ENCODE measurements at places on chromosomes 11 and 22. TPM values are rescaled to one million over a fixed set of nuclear protein-coding genes. Genes with fewer than 3 reads are reported as not detected.

The CLDN5 gene
- total RNA-seq: 0.27 TPM

The KCNC1 gene
- total RNA-seq: not detected

The WNT11 gene
- not detected for total RNA-seq

The OR5D18 gene
- not detected for total RNA-seq

The ARHGEF17 gene
- 30.3 TPM for total RNA-seq

The OR52I2 gene
- not detected for total RNA-seq

DNA sequence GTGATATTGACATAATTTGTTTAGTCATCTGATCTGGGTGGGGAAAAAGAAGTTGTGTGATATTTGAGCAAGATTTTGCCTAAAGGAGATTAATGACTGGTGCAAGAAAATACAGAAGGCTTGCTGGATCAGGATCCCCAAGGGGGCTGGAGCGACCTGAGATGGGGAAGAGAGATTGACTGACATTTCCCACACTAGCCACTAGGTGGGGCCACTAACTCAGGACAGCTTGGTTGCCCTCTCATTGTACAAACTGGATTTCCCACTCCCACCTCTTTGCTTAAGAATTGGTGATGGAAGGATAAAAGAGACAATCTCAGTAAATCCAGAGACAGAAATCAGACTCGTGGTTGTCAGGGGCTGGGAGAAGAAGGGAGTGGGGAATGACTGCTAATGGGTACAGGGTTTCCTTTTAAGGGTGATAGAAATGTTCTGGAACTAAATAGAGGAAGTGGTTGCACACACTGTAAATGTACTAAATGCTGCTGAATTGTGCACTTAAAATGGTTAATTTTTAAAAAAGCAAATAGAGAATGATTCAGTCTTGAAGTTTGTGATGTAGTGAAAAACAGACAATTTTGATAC, 50.7 kb downstream of the CTTN start:
- no peak for DNase-seq

DNA sequence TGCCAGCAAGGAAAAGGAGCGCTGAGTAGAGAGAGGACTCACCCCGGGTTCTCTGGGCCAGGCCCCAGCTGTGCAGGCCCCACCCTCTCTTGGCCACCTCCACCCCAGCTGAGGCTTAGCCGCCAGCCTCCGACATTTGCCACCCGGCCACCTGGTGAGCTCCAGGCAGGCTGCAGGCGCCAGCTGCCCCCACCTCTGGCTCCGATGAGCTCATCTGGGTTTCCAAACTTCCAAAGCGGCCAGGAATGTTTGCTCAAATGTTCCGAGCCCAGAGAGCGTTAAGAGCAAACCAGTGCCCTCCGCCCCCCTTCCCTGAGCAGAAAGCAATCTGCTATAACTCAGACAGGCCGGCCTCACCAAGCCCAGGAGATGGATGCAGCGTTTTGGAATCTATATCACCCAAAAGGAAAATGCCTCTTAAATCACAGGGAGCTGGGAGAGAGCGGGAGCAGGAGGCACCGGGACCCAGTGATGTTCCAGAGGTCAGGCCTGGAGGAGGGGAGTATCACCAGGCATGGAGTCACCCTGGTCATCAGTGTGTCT, 9.1 kb upstream of the MN1 start:
- DNase-seq: peak; percentile 84

DNA sequence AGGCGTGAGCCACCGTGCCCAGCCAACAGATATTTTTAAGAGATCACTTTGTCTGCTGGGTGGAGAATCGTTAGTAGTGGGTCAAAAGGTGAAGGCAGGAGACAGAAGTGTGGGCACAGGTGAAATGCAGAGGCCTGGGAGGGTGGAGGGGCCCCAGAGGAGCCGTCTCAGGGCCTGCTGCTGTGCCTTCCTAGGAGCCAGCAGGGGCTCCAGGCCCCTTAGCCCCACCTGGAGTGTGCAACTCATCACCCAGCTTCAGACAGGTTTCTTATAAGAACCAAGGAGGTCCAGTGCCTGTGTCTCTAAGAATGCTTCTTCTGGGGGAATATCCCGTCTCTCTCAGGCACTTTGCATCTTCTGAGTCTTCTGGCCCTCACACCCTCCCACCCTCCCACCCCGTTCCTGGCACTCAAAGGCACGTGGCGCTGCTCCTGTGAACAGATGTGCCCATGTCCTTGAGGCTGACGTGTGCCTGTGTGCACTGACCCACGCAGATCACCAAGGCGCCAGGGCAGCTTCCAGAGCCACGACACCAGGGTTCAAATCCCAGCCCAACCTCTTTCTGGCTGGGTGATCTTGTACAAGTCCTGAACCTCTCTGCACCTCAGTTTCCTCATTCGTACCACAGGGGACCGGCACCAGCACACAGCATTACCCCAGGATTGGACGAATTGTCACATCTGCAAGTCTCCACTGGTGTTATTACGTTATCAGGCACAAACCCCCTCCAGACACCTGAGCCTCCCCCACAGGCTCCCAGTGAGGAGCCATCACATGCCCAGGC, 3.4 kb downstream of the ARSA start:
- no peak for DNase-seq

- no peak for DNase-seq
These were observed 127.1 kb downstream of the SLC1A2 start for GRCh38 chr11:35292279-35292678.

GRCh38 chr22:27105142-27106025, 448.0 kb downstream of the MIAT start:
- DNase-seq: peak; percentile 96

DNA sequence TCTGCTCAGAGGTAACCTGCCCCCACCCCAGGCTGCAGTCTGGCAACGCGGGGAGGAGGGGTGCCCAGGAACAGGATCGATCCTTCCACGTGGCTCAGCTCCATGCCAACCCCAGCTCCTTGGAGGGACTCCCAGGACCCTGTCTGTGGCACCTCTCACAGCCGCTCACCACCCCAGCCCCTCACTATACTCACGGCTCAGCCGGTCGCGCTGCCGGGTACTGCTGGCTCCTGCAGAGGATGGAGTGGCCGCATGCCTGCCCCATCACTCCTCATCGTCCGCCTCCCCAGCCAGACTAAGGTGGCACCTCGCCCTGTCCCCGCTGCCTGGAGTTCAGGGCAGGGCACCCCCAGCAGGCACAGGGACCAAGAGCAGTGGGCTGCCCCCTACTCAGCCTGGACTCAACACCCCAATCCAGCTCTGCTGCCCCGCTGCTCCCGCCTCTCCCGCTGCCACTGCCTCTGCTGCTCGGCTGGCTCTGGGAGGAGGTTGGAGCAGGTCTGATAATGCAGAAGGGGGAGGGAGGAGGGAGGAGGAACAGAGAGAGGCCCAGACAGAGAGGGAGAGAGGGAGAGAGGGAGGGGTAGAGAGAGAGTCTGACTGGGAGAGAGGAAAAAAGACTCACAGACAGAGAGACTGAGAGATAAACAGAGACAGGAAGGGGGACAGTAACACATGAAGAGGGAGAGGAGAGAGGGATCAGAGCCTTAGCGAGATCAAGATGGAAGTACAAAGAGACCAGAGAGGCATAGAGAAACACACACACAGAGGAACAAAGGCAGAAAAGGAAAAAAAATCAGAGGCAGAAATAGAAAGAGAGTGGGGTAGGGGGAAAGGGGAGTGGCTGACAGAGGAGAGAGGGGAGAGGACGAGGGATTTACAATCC, at the start of gene PDE2A:
Gene PDE2A, minus strand, starts transcription at position 480 of the 886 bp plus-strand sequence. Its CDS starts 215 bp downstream, at position 265.
- DNase-seq: no peak

DNA sequence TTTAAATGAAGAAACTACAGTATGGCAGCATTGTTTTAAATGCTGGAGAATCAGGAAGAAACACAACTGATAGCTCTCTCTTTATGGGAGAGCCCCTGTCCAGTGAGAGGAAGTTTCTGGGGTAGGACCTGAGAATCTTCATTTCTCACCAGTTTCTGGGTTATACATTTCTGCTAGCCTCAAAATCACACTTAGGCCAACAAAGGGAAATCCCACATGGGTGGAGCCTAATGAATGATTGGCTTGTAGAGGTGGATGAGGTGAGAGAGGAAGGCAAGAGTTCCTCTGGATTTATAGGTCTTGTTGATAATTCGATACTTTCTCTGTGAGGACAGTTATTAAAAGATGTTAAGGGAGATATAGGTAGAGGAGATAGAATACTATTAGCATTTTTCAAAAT, 1397.3 kb upstream of the TENM4 start:
- DNase-seq: no peak

GRCh38 chr11:117281159-117281558, 10.0 kb upstream of the BACE1-AS start:
- DNase-seq: peak; percentile 99

DNA sequence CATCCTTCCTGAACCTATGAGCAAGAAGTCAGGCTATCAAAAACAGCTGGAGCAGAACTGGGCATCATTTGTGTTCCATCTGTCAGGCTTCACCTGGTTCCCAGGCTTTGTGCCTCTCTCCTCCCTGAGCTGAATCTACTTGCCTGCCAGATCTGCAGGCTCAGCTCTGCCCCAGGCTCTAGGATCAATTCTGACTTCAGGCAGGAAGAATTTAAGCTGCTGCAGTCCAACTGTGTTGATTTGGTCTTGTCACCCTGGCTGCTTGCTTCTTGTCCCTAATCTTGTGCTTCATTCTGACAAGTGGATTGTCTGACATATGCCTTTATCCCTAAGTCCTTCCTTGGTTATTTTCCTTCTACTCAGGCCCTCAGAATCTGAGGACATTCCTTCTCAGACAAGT, 31.6 kb upstream of the CADM1 start:
- no peak for DNase-seq

DNA sequence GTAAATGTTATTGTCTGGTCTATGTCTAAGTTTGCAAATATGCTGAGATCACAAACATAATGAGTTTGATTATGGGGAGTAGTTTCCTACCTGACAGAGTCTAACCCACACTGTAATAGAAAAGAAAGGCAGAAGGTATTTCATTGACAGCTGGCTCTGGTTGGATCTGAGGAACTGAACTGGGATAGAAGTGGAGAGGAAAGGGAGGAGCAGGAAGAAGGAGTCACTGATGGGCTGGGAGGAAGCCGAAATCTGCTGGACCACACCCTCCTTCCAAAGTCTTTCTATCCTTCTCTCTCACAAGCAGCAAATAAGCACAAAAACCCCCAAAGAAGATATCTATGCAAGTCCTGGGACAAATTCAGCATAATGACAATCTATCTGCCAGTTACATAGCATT, 11.7 kb downstream of the BLID start:
- DNase-seq: peak; percentile 62

- DNase-seq: peak; percentile 46
These were observed 45.3 kb upstream of the NECTIN1 start for GRCh38 chr11:119774172-119774763.

DNA sequence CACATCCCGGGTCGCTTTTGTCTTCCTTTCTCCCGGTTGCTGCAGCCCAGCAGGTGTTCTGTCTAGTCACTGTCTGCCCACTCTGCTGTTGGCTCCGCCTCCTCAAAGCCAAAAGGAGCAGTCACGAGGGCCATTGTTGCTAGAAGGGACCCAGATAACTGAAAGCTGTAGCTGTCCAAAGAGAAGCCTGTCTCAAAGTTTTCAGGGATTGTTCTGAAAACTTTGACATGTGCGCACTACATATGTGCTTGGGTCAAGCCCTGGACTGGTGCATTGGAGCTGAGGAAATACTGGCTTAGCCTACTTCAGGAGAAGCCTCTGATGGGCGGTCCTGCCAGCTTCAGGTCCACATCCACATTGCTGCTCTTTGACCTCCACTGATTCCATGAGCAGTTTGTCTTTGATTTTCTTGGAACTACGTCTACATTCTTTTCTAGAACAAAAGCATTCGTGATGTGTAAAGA, 8.8 kb upstream of the OR2AT4 start:
- peak; percentile 47 for DNase-seq

GRCh38 chr11:92269021-92269420, 44.4 kb downstream of the FAT3 start:
- DNase-seq: peak; percentile 3
